Left cardiac atrium (tissue), 4 donors: ENCODE measurements at places on chromosomes 13 and 19. TPM values are rescaled to one million over a fixed set of nuclear protein-coding genes. Genes with fewer than 3 reads are reported as not detected.

The GGACT gene
- total RNA-seq: 2.7 TPM

The MLNR gene
- total RNA-seq: not detected

The ZNF57 gene
- total RNA-seq: 2.2 TPM

- DNase-seq: no peak
Observed at GRCh38 chr13:78971355-78972025, 312.5 kb upstream of the OBI1 start.

- no peak for DNase-seq
Observed at GRCh38 chr13:27522847-27523246, 72.5 kb upstream of the MTIF3 start.
